ENCODE measurements at places on chromosomes 6 and 20.

GRCh38 chr6:44041461-44042260 lies 85.6 kb downstream of the MRPL14 start:
- DNase-seq: no peak

DNA sequence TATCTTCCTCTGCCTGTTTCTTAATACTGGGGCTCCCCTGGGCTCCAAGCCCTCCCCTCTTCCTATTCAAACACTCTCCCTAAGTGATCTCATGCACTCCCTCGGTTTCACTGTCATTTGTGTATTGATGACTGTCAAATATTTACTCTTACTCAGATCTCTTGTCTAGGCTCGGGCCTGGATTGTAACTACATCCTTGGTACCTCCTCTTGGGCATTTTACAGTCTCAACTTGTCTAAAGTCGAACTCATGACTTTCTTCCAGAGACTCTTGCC lies 189.4 kb upstream of the PRDM1 start:
- no peak for DNase-seq

GRCh38 chr20:19644085-19644484 lies 114.0 kb upstream of the RIN2 start:
- DNase-seq: no peak

GRCh38 chr20:50460608-50461267 lies 49.4 kb upstream of the PTPN1 start:
- DNase-seq: peak; percentile 42

- DNase-seq: no peak
Observed at GRCh38 chr20:46731770-46732169, 22.3 kb downstream of the SLC2A10 start.

- no peak for DNase-seq
Observed at GRCh38 chr20:61696181-61696735, 369.4 kb downstream of the TAF4 start.

GRCh38 chr6:39189915-39190544 lies 39.2 kb downstream of the KCNK5 start:
- peak; percentile 2 for DNase-seq

DNA sequence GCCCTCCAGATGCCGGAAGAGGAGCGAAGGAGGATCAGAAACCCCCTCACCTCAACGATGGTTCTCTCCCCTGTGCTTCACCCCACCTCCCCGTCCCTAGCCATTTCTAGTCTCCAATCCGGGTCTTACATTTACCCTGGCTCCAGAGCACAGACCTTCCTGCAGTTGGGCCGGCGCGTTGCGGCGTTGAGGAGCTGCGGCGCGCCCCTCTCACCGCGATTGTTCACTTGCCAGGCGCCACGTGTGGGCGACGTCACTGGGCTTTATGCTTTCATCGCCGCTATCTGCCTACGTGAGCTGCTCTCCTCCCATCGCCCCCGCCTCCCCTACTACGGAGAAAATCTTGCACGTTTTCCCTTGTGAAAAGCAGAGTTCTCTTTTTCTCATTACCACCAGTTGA lies at the start of gene CRISP2:
Gene CRISP2, minus strand, starts transcription at position 198 of the 400 bp plus-strand sequence. CDS start 4,347 bp downstream, outside the sequence.
- no peak for DNase-seq

DNA sequence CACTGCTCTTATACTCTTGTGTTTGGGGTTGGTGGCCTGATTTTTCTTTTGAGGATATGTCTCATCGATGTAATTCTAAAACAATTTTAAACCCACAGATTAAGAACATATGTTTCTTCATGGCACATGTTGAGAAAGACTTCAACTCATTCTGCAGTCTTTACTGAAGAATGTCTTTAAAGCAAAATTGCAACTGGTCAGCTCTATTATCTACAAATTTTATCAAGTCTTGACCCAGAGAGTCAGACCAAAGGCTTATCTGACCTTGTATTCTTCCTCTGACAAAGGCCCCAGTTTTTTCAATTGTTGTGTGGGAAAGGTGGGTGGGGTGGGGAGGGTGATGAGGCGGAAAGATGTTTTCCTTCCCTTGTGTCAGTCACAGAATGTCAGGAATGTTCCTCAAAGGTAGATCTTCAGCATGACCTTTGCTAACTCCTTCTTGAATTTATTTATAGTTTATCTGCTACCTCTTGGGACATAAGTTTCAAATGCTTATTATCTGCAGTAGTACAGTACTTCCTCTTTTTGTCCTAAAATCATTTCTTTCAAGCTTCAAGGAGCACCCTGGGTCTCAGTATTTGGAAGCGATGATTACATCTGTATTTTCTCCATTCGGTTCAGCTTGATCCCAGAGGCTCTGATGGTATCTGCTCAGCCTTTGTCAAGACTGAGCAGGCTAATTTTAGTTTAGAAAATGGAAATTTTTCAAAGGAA lies 63.2 kb upstream of the TIAM2 start:
- no peak for DNase-seq

GRCh38 chr6:53301801-53302537 lies 46.8 kb downstream of the ELOVL5 start:
- no peak for DNase-seq

DNA sequence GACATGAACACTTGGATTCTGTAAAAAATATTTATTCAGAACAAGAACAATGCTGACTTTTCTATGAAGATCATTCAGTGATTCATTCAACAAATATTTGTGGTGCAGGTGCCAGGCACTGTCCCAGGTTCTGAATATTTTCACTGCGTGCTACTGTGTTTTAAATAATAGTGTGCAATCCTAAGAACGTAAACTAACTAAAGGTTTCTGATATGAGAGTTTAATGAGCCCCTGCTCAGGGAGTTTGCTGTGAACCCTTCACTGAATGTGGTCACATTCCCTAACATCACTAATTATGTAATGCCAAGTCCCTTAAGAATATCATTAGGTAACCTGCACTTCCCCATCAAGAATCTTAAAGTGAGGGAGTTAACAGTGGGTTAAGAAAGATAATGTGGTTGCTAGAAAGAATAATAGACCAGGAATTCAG lies 1.7 kb upstream of the TMEM170B start:
- no peak for DNase-seq

DNA sequence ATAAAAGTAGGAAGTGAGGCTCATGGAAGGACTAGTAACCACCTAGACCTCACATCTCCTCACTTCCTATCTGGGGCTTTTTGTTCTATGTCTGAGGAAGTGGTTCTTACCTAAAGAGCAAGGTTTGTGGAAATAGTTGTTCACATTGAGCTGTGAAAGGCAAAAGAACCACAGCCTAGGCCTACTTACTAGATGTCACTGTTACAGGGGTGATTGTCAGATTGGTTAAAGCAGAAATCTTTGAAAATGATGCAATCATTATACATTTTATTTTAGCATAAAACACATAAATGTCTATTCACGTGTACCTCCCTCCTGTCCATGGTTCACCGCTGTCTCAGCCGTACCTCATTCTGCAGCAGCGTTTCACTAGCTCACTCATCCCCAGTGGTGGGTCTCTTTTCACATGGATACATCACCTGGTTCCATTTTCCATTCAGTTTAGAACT lies 268.8 kb downstream of the TMEM242 start:
- no peak for DNase-seq

DNA sequence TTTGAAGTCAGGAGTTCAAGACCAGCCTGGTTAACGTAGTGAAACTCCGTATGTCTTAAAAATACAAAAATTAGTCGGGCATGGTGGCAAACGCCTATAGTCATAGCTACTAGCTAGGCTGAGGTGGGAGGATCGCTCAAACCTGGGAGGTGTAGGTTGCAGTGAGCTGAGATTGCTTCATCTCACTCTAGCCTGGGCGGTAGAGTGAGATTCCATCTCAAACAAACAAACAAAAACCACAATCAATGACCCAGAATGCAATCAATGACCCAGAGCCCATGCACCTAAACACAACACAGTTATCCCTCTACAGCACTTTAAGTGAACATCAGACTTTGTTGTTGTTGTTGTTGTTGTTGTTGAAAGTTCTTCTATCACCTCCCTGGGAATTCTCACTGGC lies 77.9 kb downstream of the MYB start:
- no peak for DNase-seq

GRCh38 chr6:81465859-81466258 lies 286.6 kb downstream of the TENT5A start:
- DNase-seq: no peak

DNA sequence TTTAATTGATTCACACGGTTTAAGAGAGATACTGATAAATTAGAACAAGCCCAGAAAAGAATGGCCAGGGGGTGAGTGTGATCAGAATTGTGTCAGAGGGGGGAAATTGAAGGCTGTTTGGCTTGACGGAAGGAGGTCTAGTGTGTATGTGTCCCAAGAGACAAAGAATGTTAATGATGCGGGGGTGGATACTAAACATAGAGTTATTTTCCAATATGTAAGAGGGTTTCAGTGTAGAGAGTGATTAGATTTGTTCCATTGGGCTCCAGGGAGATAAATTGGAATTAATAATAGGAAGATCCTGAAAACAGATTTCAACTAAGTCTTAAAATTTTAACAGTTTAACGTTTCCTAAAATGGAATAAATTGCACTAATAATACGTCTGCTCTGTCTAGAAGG lies 38.1 kb upstream of the UTRN start:
- DNase-seq: no peak

DNA sequence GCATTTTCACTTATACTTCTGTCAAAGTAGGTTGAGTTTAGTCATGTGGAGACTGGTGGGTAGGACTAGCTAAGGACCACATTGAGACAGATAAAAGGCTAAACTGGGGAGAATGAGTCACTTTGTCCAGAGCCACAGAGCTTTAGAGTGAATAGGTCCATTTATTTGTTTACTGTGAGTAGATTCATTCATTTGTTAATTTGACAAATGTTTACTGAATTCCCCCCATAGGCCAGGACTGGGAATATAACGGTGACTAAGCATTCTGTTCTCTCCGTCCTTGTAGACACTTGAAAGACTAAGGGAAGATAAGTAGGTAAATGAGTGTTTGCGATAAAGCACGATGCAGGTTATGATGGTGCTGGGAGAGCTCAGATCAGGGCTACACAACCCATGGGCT lies 699.7 kb upstream of the ID4 start:
- DNase-seq: no peak

DNA sequence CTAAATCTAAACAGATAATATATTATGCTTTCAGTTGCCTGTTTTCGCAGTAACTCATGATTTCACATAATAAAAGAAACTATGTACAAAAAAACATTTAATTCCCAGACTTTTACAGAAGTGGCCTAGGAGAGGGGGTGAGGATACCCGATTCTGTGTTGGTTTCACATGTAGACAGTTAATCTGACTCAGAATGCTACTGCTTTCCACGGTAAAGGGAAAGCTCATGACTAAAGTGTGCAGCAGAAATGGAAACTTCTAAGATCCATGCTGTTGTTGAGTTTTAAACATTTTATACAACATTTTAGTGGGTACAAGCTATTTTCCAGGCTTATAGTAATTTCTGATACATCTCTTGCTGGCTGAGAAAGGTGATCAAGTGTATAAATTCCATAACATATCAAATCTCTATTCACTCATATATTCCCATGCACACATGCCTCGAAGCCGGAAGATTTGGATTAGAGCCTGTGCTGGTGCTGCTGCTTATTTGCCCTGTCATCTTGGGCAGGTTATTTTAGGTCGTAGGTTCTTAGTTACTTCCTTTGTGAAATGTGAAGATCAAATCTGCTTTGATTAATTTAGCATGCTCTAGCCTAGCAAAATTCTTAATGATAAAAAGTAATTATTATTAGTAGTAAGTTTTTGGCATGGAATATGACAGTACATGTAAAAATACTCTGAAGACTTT lies 896.7 kb upstream of the MAP3K7 start:
- no peak for DNase-seq

GRCh38 chr6:294656-295565 lies 2.6 kb downstream of the DUSP22 start:
- no peak for DNase-seq

DNA sequence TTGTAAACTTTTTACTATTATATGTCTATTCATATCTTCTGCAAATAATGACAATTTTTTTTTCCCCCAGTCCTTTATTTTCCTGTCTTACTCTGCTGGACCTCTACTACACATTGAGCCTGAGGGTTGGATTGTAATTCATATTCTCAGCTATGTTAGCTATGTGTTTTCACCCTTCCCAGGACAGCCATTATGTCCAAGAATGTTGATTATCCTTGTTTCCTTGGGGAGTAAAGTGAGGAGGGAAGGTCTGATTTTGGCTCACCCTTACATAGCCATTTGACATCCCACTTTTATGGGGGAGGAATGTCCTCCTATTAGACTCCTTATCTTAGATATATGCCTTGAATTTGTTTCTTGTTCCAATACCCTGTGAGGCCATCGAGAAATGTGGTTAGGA lies 17.6 kb upstream of the TBC1D32 start:
- no peak for DNase-seq

DNA sequence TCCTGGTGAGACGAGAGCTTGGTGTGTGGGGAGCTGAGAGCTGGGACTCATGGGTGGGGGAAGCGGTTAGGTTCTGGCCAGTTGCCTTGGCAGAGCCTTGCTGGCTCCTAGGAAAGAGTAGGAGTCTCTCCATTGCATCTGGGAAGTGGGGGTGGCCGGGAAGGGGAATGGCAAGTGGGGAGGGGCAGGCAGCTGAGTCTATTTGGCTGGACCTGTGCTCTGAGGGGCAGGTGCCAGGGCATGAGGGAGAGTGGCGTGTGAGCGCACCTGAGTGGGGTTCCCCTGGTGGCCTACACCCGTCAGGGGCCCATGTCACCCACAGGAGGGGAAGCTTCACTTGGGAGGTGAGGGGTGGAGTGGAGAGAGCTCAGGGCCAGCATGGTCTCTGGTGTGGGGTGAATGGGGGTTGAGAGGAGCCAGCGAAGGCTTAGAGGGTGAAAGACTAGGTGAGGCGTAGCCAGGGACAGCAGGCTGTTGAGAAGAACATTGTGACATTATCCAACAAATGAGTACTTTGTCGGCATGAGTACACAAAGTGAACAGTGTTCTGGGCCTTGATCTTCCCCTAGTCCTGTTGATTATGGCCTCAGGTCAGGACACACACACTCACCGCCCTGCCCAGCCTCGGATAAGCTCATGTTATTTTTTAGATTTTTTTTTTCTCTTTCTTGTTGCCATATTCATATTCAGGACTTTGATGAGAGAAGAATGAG lies 59.8 kb downstream of the FAM120B start:
- no peak for DNase-seq

Data from SHP77 (cell line).